GM19239 (cell line): ENCODE measurements at places on chromosomes 4 and X.

- DNase-seq, result no peak
Measured at GRCh38 chr4:82688091-82688795, 110.4 kb downstream of the SCD5 start.

DNA sequence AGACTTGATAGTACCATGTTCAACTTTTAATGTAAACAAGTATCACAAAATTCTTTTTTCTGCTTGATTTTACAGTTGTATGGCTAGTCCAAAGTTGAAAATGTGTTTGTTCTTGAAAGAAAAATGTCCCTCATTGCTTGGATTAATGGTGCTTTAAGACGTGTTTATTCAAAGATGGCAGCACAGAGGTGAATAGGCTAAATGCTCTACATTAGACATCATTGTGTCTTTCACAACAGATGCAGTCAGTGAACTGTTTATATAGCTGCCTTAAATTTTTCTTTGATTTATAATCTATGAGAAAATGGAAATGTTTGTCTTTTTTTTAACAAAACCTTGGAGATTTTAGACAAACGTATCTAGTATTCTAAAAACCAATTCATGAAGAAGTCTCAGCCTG, 137.3 kb downstream of the BMPR1B start:
- DNase-seq, result no peak

DNA sequence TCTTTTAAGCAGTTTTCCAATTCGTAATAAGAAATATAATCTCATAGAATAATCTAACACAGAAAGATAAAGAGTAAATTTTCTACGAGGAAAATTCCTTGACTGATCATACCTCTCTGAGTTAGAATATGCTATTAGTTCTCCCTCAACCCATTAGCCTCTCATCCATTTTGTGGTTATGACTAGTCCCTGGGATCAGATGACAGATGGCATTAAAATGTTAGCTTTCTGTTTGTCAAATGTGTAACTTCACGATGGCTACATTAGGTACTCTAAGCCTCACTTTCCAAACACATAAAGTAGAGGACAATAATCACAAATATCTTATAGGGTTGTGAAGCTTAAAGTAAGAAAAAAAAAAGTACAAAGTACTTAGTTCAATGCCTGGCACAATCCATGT, 112.2 kb downstream of the ZAR1 start:
- DNase-seq, result no peak

DNA sequence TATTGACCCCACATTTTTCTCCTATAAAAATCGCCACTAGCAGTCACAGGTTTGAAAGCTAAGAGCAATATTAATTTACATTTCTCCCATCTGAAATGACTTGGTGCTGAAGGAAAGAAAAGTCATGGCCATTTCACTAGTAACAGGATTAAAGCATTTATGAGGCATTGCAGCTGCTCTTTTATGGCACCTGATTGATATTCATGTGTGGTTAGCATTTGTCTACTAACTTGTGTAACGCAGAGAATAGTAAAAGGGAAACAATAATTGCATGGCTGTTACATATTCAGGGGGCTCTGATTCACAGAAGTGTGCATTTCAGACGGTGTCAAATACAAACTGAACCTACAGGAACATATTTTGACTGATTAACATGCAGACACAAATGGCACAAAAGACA, 5.2 kb downstream of the PCDH19 start:
- no peak for DNase-seq

DNA sequence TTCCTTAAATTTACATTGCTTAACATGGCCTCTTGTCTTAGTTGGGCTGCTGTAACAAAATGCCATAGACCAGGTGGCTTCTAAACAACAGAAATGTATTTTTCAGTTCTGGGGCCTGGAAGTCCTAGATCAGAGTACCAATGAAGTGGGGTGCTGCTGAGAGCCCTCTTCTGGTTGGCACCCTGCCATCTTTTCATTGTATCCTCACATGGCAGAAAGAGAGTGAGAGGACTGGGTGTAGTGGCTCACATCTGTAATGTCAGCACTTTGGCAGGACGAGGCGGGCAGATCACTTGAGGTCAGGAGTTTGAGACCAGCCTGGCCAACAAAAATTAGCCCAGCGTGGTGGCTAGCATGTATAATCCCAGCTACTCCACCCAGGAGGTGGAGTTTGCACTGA, 12.0 kb upstream of the KLB start:
- DNase-seq, result no peak

GRCh38 chr4:98262431-98262830, 1.2 kb downstream of the RAP1GDS1 start:
- no peak for DNase-seq

GRCh38 chr4:187094144-187094543, 370.5 kb upstream of the FAT1 start:
- no peak for DNase-seq

GRCh38 chr4:153418558-153418957, 47.6 kb upstream of the TMEM131L start:
- DNase-seq, result no peak

DNA sequence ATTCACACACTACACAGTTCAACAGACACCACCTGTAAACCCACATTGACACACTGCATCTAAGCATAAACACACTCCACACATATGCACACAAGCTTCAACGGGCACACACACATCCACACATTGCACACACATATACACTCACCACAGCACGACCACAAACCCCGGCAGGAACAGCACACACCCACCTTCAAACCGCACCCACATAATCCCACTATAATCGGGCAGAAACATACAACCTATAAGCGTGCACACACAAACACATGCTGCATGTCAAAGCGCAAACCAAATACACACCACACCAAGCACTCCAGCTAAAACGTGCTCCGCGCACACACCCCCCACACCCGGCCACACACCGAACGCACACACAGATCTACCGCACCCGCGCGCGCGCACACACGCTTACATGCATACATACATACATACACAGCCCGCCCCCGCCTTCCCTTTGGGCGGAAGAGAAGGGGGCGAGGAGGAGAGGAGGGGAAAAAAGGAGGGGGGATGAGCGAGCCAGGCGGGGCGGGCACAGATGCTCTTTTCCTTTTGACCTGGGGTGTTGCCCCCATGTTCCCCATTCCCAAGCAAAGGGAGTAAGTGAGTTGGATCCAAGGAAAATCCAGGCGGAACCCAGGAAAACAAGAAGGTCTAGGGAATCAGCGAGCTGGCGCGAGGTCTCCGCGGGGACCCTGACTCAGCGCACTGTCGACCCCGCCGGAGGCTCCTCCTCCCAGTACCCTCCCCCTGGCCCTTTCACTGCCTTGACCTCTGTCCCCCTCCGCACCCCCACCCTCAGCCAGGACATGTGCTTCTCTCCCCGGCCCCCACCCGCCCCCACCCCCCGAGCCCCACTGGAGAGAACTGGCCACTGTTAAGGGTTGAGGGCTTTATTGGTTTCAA, 9.9 kb downstream of the ARHGAP36 start:
- no peak for DNase-seq

GRCh38 chr4:183329244-183329643, 7.0 kb upstream of the CLDN24 start:
- DNase-seq, result no peak

DNA sequence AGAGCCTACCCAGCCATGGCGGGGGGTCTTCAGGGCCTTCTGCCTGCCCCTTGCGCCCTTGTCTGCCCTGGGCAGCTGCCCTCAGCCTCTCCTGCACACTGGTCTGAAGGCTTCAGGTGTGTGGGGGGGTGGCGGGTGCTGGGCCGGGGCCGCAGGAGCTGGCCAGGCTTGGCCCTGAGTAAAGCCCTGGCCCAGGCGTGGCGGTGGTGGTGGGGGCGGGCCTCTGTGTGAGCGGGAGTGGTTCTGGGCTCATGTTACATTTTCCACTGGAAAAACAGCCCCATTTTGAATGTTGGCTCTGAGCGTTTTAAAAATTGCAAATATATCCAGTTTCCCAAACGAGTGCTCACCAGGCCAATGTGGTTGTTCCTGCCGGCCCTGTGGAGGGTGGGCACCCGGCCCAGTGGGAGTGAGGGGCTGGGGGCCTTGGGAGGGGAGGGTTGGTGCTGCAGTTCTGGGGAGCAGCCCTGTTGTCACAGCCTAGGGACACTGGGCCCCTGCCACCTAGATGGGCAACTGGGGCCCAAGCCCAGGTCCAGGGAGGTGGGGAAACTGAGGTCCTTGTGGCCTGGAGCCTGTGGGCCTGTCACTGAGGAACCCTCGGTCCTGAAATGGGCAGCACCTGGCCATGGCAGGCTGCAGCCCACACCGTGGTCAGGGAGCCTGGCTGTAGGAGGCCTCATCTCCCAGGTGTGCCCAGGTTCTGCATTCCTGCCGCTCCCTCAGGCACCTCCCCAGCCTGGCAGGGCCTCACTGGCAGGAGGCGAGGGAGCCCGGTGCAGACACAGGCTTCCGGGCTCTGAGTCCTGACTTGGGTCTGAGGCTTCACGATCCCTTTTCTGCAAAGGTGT, 28.3 kb downstream of the FGFRL1 start:
- no peak for DNase-seq

DNA sequence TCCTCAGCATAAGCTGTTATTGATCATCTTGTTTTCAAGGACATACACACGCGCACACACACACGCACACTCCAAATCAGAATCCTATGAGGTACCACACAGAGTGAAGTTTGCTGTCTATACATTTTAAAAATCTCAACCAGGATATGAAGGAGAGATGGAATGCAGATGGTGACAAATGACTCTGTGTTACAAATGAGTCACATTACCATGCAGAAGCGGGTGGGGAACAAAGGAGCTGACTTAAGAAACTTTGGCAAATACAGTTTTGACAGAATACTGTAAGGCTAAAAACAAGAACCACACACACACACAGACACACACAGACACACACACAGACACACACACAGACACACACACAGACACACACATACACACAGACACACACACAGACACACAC, 81.7 kb downstream of the RELL1 start:
- DNase-seq, result no peak

- DNase-seq, result no peak
Measured at GRCh38 chr4:27085396-27085795, 224.8 kb downstream of the STIM2 start.

GRCh38 chr4:182859730-182860129, 57.5 kb downstream of the DCTD start:
- DNase-seq, result no peak

DNA sequence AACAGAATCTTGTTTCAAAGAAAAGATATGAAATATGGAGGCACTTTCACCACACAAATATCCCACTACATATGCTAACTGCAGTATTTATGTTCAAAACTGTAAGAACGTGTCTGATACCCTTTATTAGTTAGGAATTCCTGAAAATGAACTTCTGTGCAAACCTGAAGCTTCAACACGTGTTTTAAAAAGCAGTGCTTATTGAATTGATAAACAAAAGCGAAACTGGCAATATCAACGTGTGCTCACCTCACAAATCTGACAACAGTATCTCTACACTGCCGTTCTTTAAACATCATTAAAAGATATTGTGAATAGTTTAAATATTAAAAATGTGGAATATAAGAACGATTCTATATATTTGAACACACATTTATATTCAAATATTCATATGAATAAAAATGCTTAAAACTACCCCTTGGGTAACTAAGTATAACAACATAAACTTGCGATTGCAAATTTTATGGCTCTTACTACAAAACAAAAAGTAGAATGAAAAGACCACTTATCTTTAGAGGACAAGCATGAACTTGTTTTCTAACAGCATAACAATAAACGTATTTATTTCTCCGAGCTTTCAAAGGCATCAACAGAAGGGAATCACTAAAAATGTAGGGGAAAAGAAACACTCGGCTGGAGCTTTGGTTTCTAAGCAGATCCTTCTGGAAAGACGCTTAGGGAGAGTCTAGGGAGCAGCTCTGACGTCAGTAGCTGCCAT, at the start of gene LRP2BP:
LRP2BP (minus strand) TSS at position 687 of the 718 bp plus-strand sequence. CDS start 17,738 bp downstream, outside the sequence.
- no peak for DNase-seq

GRCh38 chrX:39975101-39975925, 122.4 kb downstream of the BCOR start:
- no peak for DNase-seq

DNA sequence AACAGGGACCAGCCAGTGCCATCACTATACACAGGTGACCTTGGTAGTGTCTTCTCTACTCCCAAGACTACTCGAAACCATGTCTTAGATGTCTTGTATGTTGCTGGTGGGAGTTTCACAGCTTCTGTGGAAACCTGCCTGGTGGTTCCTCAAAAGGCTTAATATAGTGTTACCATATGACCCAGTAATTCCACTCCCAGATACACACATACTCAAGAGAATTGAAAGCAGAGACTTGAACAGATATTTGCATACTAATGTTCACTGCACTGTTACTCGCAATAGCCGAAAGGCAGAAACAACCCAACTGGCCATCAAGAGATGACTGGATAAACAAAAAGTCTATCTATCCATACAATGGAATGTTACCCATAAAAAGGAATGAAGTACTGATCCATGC, 3.1 kb downstream of the TFDP3 start:
- DNase-seq, result no peak

DNA sequence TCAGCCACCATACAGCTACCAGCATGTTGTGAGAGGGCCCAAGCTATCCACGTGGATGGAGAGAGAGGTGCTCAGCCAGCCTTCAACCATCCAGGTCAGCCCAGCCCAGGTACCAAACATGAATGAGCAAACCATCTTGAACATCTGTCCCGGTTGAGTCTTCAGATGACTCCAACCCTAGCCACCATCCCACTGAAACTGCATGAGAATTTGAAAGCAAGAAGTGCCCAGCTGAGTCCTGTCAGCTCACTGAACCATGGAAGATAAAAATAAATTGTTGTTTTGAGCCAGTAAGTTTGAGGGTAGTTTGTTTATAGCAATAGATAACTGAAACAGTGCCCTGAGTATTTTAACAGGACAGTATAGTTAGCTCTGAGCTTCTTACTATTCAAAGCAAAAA, 7.3 kb upstream of the SEL1L3 start:
- DNase-seq, result no peak

GRCh38 chr4:89109841-89110540, 1.3 kb upstream of the TIGD2 start:
- DNase-seq, result no peak

- no peak for DNase-seq
Measured at GRCh38 chr4:73663576-73663975, 43.3 kb upstream of the RASSF6 start.

DNA sequence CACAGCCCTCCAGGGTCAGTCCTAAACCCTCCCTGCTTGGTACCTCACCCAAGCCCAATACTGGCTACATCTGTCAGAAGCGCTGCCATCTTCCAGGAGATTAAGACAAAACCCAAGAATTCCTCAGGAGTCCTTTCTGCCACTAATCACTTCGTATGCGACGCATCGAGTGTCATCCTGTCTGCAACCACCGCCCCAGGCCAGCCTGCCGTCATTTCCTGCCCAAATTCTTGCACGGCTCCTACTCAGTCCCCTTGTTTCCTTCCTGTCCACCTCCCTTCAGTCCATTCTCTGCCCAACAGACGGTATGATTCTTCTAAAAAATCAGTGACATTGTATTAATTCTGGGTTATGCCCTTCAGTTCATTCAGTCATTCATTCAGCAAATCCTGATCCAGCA, 113.6 kb downstream of the NFKB1 start:
- no peak for DNase-seq

DNA sequence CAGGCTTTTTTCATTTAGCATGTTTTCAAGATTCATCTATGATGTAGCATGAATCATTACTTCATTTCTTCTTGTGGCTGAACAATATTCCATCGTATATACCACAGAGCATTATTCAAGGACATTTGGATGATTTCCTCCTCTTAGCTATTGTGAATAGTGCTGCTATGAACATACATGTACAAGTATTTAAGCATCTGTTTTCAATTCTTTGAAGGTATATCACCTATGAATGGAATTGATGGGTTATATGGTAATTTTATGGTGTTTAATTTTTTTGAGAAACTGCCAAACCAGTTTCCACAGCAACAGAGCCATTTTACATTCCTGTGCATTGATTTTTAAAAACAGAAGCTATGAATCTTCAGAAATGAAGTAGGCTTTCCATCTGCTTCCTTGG, 36.1 kb upstream of the WDR19 start:
- no peak for DNase-seq

- no peak for DNase-seq
Measured at GRCh38 chrX:22025751-22026150, 6.4 kb upstream of the PHEX start.
